ENCODE measurements at places on chromosomes 6 and 20. TPM values are rescaled to one million over a fixed set of nuclear protein-coding genes. Genes with fewer than 3 reads are reported as not detected.

- DNase-seq, result no peak
Observed at GRCh38 chr20:16025084-16025483, 548.2 kb downstream of the KIF16B start.

GRCh38 chr6:64505312-64505711, 869.7 kb downstream of the PHF3 start:
- no peak for DNase-seq

DNA sequence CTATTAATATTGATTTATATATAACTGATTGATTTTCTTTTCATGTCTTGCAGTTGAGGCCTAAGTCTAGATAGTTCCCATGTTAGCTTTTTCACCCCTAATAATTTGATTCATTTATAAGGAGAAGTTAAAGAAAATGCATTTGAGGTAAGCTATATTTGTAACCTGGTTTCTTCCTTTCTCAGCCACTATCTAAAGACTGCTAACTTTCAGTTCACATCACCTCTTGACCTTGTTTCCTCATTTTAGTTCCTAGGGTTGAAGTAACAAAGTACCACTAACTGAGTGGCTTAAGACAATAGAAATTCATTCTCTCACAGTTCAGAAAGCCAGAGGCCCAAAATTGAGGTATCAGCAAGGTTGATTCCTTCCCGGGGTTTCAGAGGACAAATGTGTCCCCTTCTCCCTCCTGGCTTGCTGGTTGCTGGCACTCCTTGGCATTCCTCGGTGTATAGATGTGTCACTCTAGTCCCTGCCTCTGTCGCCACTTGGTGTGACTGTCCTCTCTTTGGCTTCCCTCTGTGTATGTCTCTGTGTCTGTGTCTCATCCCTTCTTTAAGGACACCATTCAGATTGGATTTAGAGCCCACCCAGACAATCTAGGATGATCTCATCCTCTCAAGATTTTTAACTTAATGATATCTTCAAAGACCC, 55.9 kb upstream of the C20orf144 start:
- DNase-seq, result no peak

The ZNF334 gene
- total RNA-seq, result 3.8 TPM

DNA sequence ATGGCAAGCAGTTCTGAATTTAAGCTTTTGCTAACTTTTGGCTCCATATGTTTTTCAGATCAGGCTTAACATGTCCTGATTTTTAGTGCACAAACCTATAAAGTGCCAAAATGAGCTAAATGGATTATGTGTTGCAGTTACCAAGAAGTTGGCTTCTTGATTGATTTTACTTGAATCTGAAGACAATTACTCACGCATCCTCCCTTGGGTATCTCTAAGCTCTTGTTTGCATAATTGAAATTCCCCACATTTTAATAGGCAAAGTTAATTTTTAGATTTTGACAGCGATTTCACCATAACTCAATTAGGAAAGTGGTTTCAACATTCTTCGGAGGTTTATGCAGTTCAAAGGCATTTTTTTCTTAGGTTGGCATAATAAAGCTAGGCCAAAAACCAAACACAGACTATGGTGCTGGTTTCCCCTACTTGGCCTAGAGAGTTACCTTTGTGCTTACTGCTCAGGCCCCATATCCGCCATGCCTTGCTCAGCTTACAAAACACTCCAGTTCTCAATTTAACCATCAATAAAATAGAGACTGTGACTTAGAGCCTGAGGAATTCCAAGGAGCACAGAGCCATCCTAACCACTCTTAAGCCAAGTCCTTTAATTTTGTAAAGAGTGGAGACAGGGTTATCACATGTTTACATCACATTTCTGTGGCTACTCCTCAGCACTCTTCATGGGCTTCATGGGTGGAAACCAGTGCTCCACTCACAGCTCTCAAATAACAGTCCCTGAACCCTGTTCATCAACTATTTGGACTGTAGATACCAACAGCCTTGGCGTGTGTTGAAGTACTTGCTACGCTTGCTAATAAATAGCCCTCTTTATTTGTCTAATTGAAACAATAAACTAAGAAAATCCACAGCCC, 32.1 kb downstream of the LAMA4 start:
- DNase-seq, result no peak

Measured in PC-9 (cell line).